ENCODE measurements at places on chromosomes 12 and 14.

DNA sequence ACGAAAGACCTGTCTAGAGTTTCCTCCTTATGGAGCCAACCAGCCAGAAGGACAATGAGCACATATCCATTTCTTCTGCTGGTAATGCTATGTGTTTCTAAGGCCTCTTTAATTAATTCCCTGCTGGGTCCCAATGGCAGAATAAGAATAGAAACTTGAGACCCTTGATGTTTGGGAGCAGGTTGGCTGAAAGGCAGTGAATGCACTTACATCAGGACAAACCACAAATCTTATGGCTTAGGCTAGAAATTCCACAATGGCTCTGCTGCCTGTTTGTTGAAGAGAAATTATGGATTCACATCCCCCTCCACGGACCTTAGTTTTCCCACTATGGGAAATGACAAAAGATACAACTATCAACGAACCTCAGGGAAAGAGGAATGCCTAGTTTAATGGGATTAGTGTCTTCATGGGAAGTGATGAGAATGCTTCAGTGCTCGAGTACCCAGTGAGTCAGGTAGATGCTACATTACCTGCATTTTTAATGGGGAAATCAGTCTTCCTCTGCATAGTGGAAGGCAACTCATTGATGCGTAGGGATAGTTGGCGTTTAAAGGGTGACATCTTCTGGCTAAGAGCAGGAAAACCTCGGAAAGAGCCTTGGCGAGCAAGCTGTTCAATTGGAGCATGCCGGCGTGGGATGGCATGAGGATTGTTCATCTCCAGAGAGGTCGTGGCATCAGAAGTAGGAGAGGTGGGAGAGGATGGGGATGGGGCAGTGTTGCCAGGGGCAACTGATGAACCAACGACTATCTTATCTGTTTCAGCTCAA, 46.5 kb downstream of the PAPLN start:
- DNase-seq, result no peak

DNA sequence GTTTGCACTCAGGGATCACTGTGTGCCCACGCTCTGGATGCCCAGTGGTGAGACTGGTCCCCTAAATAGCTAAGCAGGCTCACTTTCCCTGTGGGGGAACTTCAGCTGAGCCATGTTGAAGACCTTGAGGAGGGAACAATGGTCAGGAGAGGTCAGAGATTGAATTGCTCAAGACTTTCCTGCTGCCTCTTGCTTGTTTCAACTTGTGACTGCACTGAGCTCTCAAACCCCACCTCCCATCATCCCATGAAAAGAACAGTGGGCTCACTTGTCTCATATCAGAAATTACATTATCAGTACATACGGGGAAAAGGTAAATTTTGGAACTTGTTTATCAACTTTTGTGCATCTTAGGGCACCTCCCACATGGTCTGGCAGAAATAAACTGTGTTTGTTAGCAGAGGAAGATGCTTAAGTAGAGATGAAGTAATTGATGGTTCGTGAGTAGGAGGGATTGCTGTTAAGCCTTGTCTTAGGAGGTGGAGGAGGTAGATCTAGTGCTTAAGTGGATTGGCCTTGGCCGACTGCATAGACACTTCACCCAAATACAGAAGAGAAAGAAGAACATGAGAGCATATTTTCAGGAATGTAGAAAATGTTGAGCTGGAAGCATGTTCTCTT, 15.0 kb upstream of the SERPINA1 start:
- DNase-seq, result no peak

- DNase-seq, result no peak
These were observed 1.6 kb downstream of the YARS2 start for GRCh38 chr12:32754111-32754510.

GRCh38 chr12:123533672-123534643, at the start of gene RILPL1:
Gene RILPL1 (minus strand): TSS chr12:123533719. CDS start chr12:123533482, 237 bp downstream.
- DNase-seq, result peak; percentile 73

GRCh38 chr12:19842116-19842515, 402.8 kb downstream of the AEBP2 start:
- no peak for DNase-seq

GRCh38 chr12:121536899-121537813, 43.7 kb downstream of the KDM2B start:
- DNase-seq, result peak; percentile 79

DNA sequence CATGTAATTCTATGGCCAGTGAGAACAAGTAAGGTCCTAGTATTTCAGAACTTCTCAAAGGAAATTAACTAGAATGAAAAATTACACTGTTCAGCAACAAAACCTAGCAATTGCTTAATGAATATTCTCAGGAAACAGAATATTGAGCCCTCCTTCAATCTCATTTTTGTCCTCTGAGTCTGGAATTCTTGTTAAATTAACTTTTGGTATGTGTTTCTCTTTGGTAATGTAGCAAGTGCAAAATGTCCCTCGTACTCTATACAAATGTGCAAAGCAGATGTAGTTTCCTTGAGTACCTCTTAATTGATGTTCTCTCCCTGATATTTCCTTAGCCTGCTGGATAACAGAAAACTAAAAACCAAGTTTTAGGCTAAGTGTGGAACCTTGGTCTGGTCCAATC, 190.8 kb upstream of the CNOT2 start:
- no peak for DNase-seq

GRCh38 chr12:100539202-100539601, 34.3 kb upstream of the GAS2L3 start:
- DNase-seq, result no peak

GRCh38 chr14:103317251-103317650, 16.8 kb upstream of the EIF5 start:
- no peak for DNase-seq

DNA sequence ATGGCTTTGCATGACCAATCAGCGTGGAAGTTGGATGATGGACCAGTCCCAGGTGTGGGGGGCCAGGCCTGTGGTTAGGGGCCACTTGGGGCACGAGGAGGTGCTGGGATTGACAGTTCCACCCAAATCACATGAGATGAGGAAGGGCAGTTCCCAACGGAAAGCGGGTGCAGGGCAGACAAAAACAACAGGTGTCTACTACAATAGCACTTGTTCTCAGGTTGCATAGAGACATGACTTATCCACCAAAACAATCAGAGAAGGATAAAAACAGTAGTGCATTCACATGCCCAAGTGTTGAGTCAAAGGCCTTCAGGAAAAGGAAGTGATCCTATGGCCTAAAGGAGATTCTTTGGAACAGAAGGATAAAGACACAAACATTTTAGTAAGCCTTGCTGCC, 14.6 kb upstream of the EIF2B2 start:
- no peak for DNase-seq

GRCh38 chr14:36161776-36162175, 14.7 kb downstream of the PTCSC3 start:
- DNase-seq, result no peak

DNA sequence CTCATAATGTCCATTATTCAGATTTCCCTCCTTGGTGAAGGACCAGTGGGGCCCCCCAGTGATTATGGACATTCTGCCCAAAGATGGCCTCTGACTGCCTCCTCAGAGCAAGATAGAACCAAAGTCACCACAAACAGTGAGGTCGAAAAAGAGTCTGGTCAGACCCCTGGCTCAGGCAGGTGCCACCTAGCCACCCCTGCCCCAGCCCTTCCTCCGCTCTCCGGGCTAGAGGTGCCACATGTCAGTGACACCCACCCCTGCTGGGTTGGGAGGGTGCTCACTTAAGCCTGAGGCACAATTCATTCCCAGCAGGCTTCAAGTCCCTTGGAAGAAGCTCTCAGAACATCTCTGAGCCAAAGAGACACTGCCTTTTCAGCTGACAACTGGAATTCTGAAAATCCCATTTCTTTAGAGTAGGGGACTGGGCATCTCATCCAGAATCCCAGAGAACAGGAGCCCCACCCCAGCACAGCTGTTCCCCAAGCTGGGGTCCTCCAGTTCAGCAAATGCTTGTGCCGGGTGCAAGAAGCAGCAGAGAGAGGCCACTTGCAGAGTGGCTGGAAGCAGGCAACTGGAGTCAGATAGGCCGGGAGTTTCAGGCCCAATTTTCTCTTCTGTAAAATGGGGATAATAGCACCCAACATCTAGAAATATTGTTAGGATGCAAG, 50.3 kb downstream of the ISCA2 start:
- no peak for DNase-seq

- no peak for DNase-seq
These were observed 6.2 kb downstream of the PGF start for GRCh38 chr14:74949191-74949601.

- DNase-seq, result no peak
These were observed 178.8 kb upstream of the LHX5 start for GRCh38 chr12:113650476-113650875.

DNA sequence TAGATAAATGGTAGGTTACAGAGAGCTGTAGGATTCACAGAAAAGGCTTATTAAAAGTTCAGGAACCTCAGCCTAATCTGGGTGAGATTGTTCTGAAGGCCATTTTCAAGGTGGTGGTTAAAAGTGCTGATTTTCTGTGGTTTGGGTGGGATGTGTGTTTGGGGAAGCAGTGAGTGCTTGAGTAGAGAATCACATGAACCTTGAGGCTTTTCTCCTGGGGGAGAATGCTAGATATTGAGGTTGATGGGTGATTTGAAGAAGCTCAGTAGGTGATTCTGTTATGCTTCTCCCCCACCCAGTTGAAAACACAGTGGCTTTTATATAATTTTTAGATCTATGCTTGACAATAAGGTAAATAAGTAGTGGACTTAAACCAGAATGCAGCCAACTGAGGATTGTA, 420.9 kb downstream of the PCNX1 start:
- DNase-seq, result no peak

DNA sequence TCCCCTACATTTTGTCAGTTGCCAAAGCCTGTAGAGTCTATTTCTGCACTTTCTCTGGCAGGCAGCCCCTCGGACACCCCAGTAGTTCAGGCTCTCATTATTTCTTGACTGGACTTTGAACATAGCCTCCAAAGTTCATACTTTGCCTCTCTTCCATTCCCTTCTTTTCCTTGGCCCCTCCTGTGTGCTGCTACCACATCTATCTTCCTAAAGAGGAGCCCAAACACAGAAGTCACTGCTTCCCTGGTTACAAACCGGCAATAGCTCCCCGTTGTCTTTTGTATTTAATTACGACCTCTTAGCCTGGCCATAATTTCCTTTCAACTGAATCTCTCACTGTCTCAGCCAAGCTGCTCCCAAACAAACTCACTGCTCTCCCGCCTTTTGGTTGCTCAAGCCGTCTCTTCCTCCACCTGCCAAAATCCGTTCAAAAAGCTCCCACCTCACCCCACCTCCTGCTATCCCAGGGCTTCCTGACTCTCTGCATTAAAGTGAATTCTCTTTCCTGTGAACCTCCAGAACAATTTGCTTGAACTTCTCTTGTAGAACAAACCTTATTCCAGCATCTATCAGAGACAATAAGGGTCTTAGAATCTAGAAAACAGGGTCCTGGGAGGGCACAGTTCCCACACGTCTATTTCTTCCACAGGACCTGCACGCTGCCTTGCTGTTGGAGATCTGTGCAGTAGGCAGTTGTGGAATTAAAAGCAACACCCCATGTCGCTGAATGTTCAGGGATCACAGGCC, 46.9 kb downstream of the PRMT8 start:
- no peak for DNase-seq

- no peak for DNase-seq
These were observed 97.3 kb upstream of the RTL1 start for GRCh38 chr14:101000711-101001250.

DNA sequence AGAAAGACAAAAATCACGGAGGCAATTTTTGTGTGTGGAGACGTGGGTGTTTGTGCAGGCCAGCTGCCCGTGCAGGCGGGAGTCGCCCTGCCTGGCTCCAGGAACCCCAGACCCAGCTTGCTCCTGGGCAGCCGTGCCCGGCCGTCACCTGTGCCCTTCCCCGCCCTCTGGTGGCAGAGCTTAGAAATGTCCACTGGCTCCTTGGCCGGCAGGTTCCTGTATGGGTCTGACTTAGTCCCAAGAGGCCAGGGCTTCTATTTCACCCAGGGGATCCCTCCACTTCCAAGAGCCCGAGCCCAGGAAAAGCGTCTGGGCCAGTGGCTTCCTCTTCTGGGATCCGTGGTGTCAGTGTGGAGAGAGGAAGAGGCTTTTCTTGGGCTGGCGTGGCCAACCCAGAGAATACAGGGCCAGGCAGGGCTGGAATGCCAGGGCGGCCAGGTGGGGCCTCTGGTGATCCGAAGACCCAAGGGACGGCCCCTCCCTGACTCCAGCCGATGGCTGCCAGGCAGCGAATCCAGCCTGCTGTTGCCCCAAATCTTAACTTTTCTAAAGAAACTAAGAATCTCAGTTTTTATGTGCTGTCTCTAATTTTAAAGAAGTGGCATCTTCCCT, 120.9 kb downstream of the TMEM132C start:
- peak; percentile 63 for DNase-seq

- no peak for DNase-seq
These were observed at the start of gene STON2 for GRCh38 chr14:81400202-81400678. Gene STON2 (minus strand): TSS chr14:81400324. CDS start chr14:81398382, 1,942 bp downstream.

- DNase-seq, result no peak
These were observed 2.3 kb downstream of the ST8SIA1 start for GRCh38 chr12:22332202-22332601.
